ENCODE measurements at places on chromosomes 7 and 10. TPM values are rescaled to one million over a fixed set of nuclear protein-coding genes. Genes with fewer than 3 reads are reported as not detected.

The HMX3 gene
- not detected for total RNA-seq

The PRRT4 gene
- not detected for total RNA-seq

GRCh38 chr10:86956195-86956847 is 1.1 kb downstream of the MMRN2 start:
- no peak for DNase-seq

- DNase-seq, result no peak
These were observed 29.0 kb upstream of the CCNY start for GRCh38 chr10:35307297-35307696.

Measured in kidney (tissue), 22 donors.